ENCODE measurements at places on chromosomes 7 and 10.

GRCh38 chr10:26540601-26541000 is 102.5 kb downstream of the APBB1IP start:
- no peak for DNase-seq

GRCh38 chr7:130084037-130084875 is 13.9 kb downstream of the KLHDC10 start:
- no peak for DNase-seq

DNA sequence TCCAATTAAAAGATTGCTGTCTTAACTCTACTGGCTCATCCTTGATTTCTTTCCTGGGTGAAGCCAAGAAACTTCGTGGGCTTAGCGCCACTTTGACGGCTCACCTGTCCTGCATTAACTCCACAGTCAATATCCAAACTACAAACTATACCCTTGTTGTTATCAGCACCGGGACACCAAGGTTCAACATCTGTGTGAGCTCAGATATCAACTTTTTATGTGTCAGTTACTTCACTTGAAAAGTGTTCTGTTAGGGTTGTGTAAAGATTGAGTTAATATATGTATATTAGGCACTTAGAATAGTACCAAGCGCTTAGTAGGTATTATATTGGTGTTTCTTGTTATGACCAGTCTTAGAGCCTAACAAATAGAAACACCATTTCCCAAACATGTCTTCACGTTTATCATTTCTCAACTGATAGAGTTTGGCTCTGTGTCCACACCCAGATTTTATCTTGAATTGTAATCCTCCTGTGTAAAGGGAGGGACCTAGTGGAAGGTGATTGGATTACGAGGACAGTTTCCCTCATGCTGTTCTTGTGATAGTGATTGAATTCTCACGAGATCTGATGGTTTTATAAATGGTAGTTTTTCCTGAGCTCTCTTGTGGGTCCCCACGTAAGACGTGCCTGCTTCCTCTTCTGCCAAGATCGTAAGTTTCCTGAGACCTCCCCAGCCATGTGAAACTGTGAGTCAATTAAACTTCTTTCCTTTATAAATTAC is 19.0 kb upstream of the ST8SIA6 start:
- no peak for DNase-seq

DNA sequence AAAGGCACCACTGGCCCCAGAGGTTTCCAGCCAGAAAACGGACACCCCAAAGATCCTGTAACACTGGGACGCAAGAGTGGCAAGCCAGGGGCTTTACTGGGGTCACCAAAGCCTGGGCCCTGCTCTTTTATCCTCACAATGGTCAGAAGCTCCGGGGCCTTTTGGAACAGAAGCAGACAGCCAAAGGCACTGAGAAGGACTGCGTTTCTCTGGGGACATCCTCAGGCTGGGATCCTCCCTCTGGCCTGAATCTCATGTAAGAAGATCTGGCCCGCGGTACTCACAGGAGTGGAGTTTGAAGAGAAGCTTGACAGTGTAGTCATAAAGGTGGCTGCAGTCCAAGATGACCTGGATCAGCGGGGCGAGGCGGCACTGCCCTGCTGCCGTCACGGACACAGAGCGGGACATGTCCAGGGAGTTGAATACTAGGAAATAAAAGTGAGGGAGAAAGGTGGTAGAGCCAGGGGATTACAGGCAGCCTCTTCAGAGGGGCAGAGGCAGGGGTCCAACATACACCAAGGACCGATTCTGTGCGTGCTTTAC is 81.4 kb downstream of the SPDYE5 start:
- DNase-seq = no peak

DNA sequence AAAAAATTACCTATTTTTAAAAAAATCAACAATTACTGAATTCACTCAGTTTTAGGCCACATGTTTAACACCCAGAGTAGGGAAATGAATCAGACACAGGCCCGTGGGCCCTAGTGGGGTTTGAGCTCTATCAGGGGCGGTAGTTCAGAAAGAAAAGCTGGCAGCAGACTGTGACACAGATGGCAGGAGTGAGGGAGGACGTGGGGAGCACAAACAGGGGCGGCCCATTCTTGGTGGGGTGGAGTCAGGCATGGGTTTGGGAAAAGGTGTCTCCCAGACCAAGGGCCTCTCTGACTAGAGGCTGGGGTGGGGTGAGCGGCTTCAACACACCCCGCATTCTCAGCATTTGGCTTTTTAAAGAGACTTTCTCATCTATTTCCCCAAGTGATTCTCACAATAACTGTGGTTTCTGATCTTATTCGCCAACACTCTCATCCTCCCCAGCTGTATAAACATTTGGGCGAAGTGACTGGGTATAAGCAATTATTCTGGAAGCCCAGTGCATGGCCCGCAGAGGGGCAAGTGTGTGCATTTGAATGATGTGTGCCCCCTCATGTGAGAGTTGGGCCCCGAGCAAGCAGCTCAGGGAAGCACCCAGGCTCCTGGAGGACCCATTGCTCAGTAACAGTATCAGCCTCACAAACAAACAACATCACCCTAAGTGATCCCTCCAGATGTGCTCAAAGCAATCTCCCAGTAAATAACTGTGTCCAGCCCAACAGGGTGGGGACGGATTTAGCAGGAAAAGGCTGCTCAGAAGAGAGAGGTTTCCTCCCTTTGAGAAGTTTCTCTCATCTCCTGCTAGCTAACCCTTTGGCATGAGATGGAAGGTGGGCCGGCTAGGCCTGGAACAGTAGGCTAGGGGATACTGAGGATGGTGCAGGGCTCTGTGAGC is 437.6 kb upstream of the ZMIZ1 start:
- no peak for DNase-seq

- DNase-seq = no peak
Observed at GRCh38 chr10:82969405-82969804, 1094.4 kb downstream of the NRG3 start.

GRCh38 chr7:134900166-134900982 is 85.9 kb upstream of the AGBL3 start:
- DNase-seq = no peak

- no peak for DNase-seq
Observed at GRCh38 chr7:139340808-139341057, 404 bp upstream of the FMC1 start.

- no peak for DNase-seq
Observed at GRCh38 chr10:58590152-58590840, 77.6 kb downstream of the BICC1 start.

GRCh38 chr10:96271016-96271815 is at the start of gene BLNK:
TSS of gene BLNK (minus strand) at chr10:96271569. CDS start at chr10:96271398, 171 bp downstream.
- no peak for DNase-seq

- DNase-seq = no peak
Observed at GRCh38 chr7:97145068-97145467, 27.6 kb downstream of the SDHAF3 start.

DNA sequence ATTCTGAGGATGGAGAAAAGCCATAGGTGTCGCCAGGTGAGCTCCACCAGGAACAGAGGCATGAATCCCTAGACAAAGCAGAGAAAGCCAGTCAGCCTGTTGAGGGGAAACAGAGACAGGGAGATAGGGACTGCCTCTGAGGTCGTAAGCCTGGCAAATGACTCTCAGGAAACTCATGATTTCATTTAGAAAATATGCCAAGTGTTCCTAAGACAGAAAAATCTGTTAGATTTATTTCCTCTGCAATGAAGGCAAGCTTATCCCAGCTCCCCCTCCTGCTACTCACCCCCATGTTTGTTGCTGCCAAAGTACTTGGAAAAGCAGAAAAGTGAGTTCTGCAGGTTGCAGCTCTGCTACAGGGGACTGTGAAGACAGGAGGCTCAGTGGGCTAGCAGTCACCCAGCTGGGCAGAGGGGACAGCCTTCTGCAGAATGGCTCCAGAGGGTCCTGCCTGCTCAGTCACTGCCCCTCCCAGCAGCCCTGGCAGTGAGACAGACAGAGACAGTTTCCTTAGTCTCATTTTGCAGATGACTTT is 184.3 kb downstream of the ADRA2A start:
- no peak for DNase-seq

GRCh38 chr10:114336823-114337509 is 67.3 kb downstream of the AFAP1L2 start:
- DNase-seq = no peak

GRCh38 chr10:105347487-105347886 is 706.4 kb downstream of the SORCS3 start:
- DNase-seq = no peak

GRCh38 chr10:94402843-94403379 is 570 bp downstream of the TBC1D12 start:
- no peak for DNase-seq

- DNase-seq = no peak
Observed at GRCh38 chr7:26508481-26508880, 216.8 kb downstream of the SNX10 start.

DNA sequence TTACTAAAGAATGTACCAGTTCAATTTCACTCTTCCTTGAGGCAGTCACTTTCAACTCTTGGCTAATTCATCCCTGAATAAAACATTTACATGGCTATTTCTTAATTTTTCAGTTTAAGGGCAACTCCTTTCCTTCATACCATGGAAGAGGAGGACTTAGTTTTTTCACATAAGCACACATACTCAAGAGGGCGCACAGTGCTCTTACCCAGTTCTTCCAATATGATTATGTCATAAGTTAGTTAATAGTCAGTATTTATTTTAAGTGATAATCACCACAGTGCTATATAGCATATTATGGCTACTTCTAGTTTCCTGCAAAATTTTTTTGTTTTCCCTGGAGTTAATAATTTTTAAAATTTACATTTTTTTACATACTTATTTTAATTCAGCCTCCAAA is 58.6 kb downstream of the SND1 start:
- no peak for DNase-seq

All from stimulated activated CD8-positive, alpha-beta memory T cell treated with anti-CD3 and anti-CD28 coated beads, Interleukin-2, amount 100 ng/mL, for 1 hour (primary cell).